ENCODE measurements at places on chromosomes 3 and 15.

GRCh38 chr15:67928666-67929065 lies 88.8 kb upstream of the RNU6-1 start:
- DNase-seq: no peak

DNA sequence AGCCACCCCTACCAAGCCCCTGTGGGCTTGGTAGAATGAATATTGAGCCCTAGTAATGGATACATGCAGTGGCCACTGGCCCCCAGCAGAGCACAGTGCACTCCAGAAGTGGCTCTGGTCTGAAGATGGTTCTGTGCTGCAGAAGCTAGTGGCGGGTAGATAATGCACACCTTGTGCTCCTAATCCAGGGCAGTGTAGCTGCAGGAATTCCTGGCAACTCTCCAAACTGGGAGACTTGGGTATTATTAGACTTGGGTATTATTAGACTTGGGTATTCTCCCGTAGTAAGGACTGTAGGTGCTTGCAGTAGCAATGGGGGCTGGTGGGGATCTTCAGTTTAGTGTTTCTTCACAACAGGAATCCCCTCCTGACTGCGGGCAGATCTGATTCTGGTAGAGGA lies 34.7 kb downstream of the NUSAP1 start:
- no peak for DNase-seq

GRCh38 chr15:31309893-31310606 lies 16.6 kb upstream of the KLF13 start:
- DNase-seq: no peak

DNA sequence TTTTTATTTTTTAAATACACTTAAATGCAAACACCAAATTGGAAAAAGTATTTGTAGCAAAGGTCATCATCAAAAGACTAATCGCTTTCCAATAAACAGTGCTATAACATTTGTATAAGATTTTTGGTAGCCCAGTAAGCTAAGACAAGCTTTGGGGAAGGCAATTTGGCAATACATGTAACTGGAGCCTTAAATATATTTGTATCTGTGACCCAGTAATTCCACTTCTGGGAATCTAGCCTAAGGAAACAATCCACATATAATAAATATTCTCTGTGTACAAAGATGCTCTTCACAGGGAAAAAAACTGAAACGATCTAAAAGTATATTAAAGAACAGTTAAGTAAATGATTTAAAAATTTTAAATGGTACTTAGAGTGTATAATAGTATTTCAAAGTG lies 65.5 kb upstream of the TJP1 start:
- DNase-seq: no peak

DNA sequence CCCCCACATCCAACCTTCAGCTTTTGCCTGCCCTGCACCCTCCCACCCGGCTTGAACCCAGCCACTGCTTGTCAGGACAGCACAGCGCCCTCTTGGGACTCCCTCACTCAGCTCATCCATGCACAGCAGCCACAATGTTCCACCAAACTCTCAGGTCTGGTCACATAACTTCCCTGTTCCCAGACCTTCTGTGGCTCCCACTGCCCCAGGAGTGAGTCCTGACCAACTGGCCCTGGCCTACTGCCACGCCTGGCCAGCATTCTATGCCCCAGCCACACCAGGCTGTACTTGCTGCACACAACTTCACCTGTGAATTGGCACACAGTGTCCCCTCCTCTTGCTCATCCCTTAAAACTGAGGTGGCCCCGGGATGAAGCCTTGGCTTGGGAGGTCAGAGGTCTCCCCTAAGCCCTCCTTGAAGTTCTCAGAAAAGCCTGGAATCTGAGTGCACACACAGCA lies 21.0 kb downstream of the PLXNB1 start:
- DNase-seq: no peak

DNA sequence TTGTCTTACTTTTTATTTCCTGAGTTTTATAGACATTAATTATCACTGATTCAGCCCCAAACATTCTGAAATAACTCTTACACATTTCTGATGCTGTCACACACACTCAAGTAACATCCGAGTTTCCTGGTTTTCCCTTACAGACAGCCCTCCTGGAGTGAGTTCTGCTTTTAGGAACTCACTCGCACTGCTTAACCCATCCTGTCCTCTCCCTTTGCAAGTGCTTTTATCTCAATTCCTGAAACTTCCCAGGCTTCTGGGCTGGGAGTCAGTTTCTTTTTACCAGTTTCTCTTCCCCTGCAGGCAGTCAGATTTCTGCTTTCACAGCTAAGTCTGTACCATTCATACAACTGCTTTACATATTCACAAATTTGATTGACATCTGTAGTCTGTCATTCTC lies 15.6 kb upstream of the SH3GL3 start:
- no peak for DNase-seq

GRCh38 chr15:47415539-47415971 lies 301.8 kb upstream of the SEMA6D start:
- DNase-seq: peak; percentile 66

- no peak for DNase-seq
Measured at GRCh38 chr3:71542521-71543370, 40.8 kb downstream of the FOXP1 start.

- DNase-seq: no peak
Measured at GRCh38 chr3:189157232-189158007, 14.4 kb upstream of the TPRG1 start.

GRCh38 chr3:46091046-46091445 lies 63.8 kb upstream of the XCR1 start:
- no peak for DNase-seq

DNA sequence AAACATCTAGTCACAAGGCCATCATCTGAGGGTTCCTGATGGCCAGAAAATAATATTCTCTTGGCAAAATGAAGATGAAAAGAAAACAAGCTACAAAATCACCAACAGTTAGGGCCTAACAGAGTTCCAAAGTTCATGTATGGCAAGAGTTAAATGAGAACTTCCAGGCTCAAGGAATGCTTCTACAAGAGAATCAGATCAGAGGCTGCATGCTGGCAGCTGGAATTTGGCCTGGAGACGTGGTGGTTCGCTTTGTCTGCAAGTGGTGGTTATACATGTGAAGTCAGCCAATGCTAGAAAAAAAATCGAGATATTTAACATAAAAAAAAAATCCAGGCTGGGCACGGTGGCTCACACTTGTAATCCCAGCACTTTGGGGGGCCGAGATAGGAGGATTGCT lies 5.6 kb downstream of the SIAH2 start:
- DNase-seq: no peak

DNA sequence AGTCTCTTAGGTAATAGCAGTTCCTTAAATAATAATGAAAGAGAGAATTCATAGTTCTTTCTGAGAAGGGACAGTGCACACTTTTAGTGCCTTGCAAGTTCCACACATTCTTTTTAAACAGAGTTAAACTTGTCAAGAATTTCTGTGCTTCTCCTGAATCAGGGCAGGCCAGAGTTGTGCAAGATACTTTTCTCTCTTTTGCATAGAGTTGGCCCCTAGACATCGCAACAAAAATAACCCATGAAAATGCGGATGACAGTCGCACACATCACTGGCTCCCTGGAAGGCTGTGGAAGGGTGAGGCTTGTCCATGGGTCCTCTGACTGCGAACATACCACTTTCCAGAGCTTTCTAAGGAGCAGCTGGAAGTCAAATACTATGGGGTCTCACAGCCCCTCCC lies 40.1 kb downstream of the FBLN2 start:
- DNase-seq: no peak

- DNase-seq: no peak
Measured at GRCh38 chr3:106792716-106793115, 584.5 kb upstream of the CCDC54 start.

GRCh38 chr3:70974747-70975146 lies 608.8 kb downstream of the FOXP1 start:
- no peak for DNase-seq

GRCh38 chr3:132311841-132312240 lies 5.4 kb upstream of the ACP3 start:
- DNase-seq: no peak

GRCh38 chr3:81923038-81923437 lies 161.6 kb upstream of the GBE1 start:
- DNase-seq: no peak

GRCh38 chr3:126349611-126350501 lies 7.4 kb downstream of the KLF15 start:
- DNase-seq: no peak

DNA sequence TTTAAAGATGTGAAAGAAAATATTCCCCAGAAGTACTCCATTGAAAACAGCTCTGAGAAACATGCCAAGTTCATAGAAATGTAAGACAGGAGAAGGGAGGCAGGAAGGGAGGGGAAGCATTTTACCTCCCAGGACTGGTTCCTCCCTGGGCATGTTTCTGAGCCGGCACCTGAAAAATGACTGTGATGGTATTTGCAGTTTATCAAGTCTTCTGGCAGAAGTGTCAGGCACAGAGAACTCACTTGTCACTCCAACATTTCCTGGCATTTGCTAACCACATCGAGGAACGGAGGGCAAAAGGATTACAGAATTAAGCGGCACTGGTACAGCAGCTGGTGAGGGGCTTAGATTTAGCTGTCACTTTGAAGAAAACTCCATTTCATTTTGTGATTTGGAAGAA lies 1054.0 kb downstream of the TUSC7 start:
- no peak for DNase-seq

DNA sequence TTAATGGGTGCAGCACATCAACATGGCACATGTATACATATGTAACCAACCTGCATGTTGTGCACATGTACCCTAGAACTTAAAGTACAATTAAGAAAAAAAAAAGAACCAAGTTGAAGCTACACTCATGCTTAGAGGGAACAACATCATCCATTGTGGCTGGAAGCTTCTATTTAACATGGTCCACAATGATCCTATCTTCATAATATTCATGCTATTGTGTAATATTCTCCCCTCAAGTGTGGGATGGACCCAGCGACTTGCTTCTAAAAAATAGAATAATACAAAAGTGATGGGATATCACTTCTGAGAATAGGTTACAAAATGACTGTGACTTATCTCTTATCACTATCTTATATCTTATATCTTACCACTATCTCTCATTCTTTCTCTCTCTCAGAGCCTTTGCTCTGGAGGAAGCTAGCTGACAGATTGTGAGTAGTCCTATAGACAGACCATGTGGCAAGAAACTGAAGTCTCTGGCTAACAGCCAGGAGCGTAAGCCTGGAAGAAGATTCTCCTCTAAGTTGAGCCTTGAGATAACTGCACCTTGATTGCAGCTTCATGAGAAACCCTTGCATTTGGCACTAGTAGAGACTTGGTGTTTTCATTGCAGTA lies 198.5 kb upstream of the MRPL3 start:
- DNase-seq: no peak

DNA sequence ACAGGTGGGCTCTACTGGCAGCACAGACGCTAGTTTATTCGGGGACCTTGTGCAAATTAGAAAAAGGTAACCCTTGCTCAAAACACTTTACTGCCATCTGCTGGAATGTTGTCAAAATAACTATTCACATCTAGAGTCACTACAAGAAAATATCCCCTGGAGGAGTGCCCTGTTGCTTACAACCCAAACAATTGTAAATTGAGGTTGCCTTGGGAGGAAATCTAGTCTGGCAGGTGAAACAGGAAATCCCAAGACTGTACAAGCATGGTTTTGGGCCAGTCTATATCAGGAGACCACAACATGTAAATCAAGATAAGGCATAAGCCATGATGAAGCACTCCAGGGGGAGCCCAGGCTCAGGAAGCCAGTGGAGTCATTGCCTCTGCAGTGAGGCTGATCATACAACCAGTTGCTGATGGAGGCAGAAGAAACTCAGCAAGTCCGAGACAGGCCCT lies 136.8 kb upstream of the ACP3 start:
- DNase-seq: peak; percentile 15

DNA sequence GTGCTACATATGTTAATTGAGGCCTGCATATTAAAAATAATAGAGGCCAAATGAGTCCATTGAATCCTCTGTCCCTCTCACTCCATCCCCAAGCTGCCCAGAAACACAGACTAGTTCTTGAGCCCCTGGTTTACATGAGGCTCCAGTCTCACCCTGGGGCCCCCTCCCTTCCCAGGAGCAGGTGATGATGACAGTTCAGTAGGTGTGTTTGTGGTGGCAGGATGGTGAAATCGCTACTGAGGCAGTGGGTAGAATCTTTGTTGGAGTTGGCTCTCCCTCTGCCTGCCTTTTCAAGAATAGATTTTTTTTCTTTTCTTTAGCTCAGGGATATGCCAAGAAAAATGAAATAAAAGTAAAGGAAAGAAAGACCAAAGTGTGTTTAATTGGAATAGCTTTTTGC lies 288.7 kb downstream of the EPHB1 start:
- DNase-seq: no peak

DNA sequence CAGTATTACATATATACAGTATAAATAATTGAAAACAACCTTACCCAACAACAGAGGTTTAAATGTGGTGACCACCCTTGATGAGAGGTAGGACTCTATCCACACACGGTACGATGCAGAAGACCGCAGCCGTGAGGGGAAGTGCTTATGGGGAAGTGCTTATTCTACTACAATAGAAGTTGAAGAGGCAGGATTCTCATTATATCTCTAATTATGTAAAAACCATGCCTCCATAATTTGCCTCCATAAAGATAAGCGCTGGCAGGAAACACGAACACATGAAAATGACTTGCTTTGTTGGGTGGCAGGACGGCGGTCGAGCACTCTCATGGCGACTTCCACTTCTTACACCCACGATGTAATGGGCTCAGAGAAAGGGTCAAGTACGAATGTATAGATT lies 7.2 kb upstream of the MUC13 start:
- no peak for DNase-seq

DNA sequence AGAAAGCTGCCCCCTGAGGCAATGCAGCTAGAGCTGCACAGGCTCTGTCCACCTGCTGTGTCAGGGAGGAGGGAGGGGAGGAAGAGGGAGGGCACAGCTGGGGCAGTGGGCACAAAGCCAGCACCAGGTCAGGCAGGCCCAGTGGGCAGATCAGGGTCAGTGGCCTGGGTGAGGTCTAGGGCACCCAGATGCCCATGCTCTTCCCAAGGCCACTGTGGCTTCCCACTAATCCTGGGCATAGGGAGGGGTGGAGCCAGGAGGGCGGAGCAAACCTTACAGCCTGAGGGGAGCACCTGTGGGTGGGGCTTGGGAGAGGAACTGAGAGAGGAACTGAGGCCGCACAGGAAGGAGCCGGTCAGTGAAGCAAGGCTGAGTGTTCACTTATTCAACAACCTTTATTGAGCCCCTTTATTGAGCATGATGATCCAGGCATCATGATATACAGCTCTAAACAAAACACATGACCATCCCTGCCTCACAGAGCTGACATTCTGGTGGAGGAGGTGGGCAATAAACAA lies 55.0 kb downstream of the RHCG start:
- DNase-seq: no peak

DNA sequence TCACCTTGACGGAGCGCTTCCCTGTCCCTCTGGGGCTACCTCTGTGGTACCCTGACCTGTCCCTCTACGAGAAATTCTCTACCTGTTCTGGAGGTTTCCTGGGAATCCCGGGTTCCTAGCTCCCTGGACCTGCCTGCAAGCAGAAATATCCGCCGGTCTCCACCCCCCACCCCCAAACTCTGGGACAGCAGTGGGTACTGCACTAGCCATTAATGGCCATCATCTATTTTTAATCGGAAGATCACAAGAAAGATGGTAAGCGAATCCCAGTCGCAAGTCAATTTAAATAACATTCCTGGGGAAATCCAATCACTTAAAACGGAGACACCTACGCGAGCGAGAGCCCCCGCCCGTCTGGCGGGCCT lies 429 bp upstream of the C3orf80 start:
- DNase-seq: no peak
